ENCODE measurements at places on chromosomes 11 and 22.

DNA sequence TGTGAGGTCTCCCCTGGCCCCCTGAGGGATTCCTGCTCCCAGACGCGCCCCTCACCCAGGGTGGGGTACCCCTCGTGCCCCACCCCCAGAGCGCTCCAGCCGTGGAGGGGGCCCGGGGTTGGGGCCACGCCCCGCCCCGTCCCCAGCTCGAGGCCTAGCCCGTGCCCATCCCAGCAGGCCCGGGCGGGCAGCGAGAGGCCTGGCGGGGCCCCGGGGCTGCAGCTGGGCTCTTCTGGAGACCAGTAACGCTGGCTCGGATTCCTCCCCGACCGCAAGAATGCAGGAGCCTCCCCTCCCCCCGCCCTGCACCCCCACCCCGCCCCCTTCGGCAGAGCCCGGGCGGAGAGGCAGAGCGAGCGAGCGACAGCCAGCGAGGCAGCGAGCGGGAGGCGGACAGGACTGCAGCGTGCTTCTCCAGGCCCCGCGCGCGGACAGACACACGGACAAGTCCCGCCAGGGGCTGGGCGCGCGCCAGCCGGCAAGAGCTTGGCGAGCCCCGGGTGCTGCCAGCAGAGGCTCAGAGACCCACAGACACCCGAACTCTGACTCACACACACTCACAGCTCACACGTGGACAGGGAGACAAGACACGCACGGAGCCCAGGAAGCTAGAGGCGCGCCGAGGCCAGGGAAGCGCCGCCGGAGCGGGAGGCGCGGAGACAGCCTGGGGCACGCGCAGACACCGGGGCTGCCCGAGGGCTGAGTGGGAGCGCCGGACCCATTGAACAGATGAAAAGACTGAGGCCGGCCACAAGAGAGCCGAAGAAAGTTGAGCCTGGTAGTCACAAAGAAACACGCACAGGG lies 15.2 kb downstream of the BCL9L start:
- DNase-seq: no peak

- DNase-seq: no peak
These were observed 7.6 kb upstream of the CYP2D6 start for GRCh38 chr22:42138122-42138770.

GRCh38 chr11:70402016-70402415 lies 3.7 kb downstream of the CTTN start:
- no peak for DNase-seq

GRCh38 chr11:108587109-108587508 lies 6.5 kb downstream of the EXPH5 start:
- no peak for DNase-seq

GRCh38 chr22:39942439-39943230 lies 17.6 kb upstream of the TMA7B start:
- no peak for DNase-seq

GRCh38 chr11:61377461-61378160 lies 14.8 kb upstream of the TMEM216 start:
- DNase-seq: no peak

- DNase-seq: no peak
These were observed 101.9 kb downstream of the IGLL1 start for GRCh38 chr22:23478175-23478574.
